H9 (cell line): ENCODE measurements at places on chromosomes 5 and 9. TPM values are rescaled to one million over a fixed set of nuclear protein-coding genes. Genes with fewer than 3 reads are reported as not detected.
A peak's percentile ranks its signal among the peaks of the same experiment; 100 is the strongest.

The CD72 gene
- 3.3 and 3.9 TPM in 2 replicates for total RNA-seq

GRCh38 chr9:137387114-137387890 is 35.7 kb downstream of the EXD3 start:
- no peak for DNase-seq

DNA sequence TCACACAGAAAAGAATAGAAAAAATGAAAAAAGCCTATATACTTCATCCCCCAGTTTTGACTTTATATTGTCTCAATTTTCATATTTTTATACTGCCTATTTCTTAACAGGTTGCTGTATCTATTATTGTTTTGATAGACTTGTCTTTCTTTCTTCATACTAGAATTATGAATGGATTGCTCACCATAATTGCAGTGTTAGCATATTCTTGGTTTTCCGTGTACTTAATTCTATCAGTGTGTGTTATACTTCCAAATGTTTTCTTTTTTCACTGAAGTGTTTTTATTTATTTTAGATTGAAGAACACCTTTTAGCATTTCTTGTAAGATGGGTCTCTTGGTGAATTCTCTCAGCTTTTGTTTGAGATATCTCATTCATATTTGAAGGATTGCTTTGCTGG is 38.7 kb downstream of the MTRR start:
- DNase-seq, result no peak

DNA sequence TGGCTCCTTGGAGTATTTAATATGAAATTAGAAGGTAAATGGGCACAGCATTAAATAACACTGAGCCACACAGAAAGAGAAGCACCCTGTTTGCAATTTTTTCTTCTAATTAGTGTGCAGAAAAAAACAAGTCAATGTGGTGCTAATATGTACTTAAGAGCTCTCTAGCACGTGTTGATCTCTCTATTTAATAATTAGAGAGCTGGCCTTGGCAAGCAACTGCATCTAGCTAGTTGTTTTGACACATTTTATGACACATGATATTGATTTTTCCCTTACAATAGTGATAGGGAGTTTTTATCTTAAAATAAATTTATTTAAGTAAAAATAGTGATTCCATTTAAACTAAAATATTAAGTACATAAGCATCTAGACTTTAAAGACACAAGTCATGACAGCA is 54.5 kb upstream of the NUDT12 start:
- no peak for DNase-seq

The TMEM174 gene
- not detected in 2 replicates for total RNA-seq

The TOR1B gene
- total RNA-seq, result 18.1 and 18.7 TPM in 2 replicates

GRCh38 chr5:173742432-173742816 is 126.0 kb upstream of the BOD1 start:
- DNase-seq, result no peak

- peak; percentile 59 for DNase-seq
These were observed 15.2 kb upstream of the NEK6 start for GRCh38 chr9:124242331-124243194.

The MCC gene
- total RNA-seq, result 7.6 and 7.9 TPM in 2 replicates

The FAM169A gene
- 63.1 and 67.7 TPM in 2 replicates for total RNA-seq

GRCh38 chr5:67042176-67043003 is 154.2 kb downstream of the CD180 start:
- no peak for DNase-seq

The UBTD2 gene
- total RNA-seq, result 39.9 and 42.6 TPM in 2 replicates

The IL7R gene
- total RNA-seq, result not detected in 2 replicates

- DNase-seq, result no peak
These were observed 220.1 kb downstream of the PIK3R1 start for GRCh38 chr5:68435611-68436010.

The SLC6A3 gene
- 0.50 and 0.61 TPM in 2 replicates for total RNA-seq

DNA sequence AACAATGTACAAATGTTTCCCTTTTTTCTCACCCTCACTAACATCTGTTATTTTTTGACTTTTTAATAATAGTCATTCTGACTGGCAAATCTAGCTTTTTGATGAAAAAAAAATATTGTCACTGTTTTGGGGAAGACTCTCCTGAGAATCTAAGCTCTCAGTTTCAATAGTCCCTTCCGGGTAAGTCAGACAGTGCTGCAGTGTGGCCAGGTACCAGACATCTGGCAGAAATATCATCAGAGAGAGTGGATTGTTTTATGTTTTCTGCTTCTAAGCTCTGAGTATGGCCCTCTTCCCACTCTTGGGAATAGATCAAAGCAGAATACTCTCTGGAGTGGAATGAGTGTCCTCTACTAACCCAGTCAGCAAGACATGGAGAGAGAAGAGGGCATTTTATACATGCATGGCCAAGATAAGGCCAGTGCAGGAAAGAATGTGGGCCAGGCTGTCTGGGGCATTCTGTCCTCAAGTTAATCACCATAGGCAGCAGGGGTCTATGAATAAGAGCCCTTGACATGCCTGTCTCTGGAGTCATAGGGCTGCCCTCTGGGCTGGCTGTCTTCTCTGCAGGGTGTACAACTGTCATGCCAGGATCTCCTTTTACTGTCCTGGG is 38.5 kb upstream of the OR2S2 start:
- peak; percentile 42 for DNase-seq

- no peak for DNase-seq
These were observed 170.1 kb upstream of the PITX1 start for GRCh38 chr5:135204151-135204600.

The MAP3K1 gene
- 11.1 TPM in 2 replicates for total RNA-seq

- no peak for DNase-seq
These were observed 45.3 kb downstream of the RALGPS1 start for GRCh38 chr9:126959917-126960316.

DNA sequence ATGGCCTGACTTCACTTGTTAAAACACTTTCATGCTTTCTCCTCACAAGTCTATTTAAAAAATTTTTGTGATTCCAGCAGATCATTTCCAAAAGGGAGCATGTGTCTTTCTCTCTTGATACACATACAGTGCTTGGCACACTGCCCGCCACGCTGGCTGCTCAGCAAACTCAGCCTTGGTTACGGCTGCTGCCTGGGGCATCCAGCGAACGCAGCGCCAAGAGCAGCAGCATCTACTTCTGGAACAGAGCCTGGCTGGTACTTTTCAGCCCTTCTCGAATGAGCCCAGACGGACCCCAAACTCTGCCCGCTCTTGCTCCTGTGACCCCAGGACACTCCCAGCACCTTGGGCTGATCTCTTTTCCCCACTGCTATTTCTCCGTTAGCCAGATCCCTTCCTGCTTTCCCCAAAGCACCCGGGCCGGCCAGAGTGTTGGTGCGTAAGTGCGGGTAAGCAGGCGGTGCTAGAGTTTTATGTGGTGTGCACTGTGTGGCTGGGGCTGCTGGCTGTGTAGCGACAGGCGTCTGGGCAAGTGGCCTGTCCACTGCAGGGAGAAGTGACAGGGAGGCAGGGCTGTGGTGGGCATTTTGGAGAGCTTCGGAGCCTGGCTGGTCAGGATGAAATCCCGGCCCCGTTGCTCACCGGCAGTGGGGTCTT is 73.2 kb downstream of the SH3PXD2B start:
- DNase-seq, result no peak

DNA sequence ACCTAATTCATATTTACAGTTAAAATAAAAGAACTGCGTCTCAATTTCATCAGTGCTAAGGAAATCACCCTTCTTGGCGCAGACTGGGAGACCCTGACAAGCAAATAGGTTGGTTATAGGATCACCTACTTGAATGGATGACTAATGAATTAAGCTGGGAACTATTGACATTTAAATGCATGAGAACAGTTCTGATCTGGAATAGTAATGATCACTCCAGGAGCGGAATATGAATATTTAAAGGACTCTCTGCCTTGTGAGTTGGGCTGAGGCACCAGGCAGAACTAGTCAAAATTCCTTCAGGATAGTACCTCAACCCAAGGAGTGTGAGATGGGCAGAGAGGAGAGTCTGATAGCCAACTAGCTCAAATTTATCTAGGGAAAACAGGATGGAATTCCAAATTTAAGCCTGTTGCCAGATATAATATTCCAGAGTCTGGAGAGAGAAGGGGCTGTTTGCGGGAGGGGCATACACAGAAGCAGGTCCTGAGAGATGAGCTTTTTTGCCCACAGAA is 364.4 kb downstream of the CSNK1G3 start:
- peak; percentile 36 for DNase-seq

GRCh38 chr9:136179761-136180160 is 25.2 kb downstream of the LHX3 start:
- no peak for DNase-seq

- DNase-seq, result no peak
These were observed 378.0 kb downstream of the ANXA1 start for GRCh38 chr9:73529666-73530065.

The SPATA31D4 gene
- not detected in 2 replicates for total RNA-seq

The TXNDC15 gene
- 31.3 and 31.7 TPM in 2 replicates for total RNA-seq
